Pulmonary artery endothelial cell (primary cell): ENCODE measurements at places on chromosomes 5 and 9.

- DNase-seq: no peak
Measured at GRCh38 chr5:119022017-119022745, 33.8 kb upstream of the DTWD2 start.

GRCh38 chr5:147751-148150, 43.5 kb upstream of the LRRC14B start:
- DNase-seq: no peak

GRCh38 chr5:78649861-78650496, 1.4 kb upstream of the LHFPL2 start:
- no peak for DNase-seq

DNA sequence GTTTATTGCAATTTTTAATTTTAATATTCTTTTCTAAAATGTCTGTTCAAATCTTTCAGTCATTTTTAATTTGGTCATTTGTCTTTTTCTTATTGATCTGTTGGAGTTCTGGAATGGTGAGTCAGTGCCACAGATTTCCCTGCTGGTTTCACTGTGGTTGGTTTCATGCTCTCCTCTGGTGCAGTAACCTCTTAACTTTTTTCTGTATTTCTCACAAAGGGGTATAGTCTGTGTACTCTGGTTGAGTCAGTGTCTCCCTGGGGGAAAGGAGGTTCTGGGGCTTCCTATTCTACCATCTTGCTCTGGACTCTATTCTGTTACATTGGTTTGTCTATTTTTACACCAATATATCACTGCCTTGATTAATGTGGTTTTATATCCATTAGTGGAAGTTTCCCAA, 178.8 kb downstream of the CSNK1G3 start:
- DNase-seq: no peak

GRCh38 chr5:5387192-5387591, 35.3 kb upstream of the ICE1 start:
- no peak for DNase-seq

GRCh38 chr5:60366489-60366888, 333.5 kb downstream of the DEPDC1B start:
- no peak for DNase-seq

- DNase-seq: no peak
Measured at GRCh38 chr5:24472518-24472917, 172.3 kb downstream of the CDH10 start.
